Peyer's patch (tissue), 4 donors: ENCODE measurements at places on chromosomes 1 and 21.

DNA sequence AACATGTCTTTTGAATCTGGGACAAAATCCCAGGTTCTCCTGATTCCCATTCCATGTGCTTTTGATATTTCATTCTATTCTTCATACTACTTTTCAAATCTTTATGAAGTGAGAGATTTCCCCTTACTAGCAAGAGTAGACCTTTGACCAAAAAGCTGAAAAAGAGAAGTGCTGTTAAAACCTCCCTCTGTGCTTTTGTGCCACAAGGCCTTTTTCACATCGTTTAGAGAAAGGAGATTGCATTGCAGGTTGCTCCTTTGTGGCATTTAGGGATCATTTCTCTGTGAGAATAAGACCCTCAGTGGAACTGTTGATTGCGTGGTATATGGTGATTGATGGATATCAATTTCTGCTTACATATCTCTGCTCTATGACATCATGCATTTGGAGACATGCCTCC is 148.8 kb downstream of the TGFB2 start:
- no peak for DNase-seq

DNA sequence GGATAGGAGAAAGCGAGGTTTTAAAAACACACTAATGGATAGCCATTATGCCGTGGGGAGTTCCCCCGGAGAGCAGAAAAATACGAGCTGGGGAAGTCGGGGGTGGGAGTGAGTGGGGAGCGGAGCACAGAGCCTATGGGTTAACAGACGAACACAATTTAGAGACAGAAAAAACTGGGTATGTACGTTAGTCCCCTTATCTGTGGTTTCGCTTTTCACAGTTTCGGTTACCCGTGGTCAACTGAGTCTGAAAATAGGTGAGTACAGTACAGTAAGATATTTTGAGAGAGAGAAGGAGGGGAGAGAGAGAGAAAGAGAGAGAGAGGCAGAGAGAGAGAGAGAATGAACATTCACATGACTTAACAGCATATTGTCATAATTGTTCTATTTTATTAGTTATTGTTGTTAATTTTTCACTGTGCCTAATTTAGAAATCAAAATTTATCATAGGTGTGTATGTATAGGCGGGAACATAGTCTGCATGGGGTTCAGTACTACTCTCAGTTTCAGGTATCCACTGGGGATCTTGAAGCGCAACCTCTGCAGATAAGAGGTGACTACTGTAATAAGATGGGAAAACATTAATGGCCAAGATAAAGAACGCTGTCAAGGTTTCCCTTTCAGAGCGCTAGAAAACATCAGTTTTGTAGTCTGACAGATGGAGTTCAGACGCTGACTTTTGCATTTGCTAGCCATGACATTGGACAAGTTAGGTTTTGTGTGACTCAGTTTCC is 125.6 kb upstream of the LMO4 start:
- DNase-seq, result no peak

DNA sequence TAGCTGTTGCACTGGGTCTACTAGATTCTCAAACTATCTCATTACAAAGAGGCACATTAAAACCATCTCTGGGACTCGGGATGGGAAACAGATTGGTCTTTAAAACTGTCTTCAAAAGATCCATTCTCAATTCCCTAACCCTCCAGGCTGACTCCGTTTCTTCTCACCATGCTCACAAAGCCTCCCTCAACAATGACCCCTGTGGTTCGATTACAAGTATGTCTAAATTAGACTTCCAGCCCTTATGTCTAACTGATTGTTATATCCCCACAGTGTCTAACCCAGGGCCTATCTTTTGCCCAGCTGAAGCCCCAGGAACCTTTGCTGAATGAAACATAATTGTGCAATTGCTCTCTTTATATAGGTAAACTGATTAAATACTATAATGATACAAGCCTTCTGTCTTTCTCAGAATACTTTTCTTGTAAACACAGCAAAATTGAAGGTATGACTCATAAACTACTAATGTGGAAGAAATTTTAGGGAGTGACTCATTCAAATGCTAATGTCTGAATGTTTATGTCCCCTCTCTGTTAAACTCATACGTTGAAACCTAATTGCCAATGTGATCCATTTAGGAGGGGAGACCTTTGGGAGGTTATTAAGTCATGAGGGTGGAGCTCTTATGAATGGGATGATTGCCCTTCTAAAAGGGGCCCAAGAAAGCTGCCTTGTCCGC is 65.6 kb upstream of the DAB1 start:
- DNase-seq, result no peak

DNA sequence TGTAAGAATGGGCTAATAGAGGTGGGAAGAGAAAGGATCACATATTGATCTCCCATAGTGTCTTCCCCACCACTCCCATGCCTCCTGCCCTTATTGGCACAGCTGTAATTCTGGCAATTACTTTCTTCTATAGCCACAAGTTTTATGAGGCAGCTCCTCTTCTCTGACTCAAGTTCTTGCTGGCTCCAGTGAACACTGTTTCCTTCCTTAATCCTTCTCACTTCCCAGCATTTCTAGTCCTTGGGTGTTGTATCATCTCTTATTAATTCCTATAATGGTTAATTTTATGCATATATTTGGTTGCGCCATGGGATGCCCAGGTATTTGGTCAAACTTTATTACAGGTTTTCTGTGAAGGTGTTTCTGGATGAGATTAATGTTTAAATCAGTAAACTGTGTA is 103.3 kb downstream of the MRPL39 start:
- no peak for DNase-seq

DNA sequence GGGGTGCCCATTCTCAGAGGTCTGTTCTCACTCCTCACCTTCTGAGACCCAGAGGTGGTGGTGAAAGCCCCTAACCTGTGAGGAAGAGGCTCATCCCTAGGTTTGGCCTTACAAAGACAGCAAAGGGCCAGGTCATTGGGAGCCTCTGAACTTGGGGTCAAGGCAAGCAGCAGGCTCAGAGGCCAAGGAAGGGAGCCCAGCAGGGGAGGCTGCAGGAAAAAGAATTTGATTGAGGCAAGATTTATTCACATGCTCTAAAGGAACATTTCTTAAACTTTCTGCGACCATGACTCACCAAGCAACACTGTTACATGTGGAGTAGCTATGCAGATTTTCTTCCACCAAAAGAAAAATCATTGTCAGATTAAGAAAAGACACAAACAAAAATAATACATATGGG is 132.5 kb upstream of the SYT6 start:
- no peak for DNase-seq

DNA sequence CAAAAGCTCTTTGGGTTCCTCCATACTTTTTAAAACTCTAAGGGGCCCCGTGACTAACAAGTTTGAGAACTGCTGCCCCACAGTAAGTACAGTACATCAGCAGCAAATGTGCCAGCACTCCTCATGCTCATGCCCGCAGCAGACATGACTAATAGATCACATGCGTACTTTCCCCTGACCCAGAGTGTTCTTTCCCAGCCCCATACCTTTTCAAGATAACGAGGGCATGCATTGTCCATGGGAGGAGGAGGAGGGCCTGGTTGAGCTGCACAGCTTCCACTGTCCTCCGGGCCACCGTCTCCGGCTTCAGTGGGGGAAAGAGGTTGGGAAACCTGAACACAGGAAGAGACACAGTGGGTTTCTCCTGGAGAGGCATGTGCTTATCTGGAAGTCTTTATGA is 45.5 kb downstream of the DHRS3 start:
- no peak for DNase-seq

GRCh38 chr21:16570171-16570570 is 840.4 kb downstream of the USP25 start:
- DNase-seq, result no peak

DNA sequence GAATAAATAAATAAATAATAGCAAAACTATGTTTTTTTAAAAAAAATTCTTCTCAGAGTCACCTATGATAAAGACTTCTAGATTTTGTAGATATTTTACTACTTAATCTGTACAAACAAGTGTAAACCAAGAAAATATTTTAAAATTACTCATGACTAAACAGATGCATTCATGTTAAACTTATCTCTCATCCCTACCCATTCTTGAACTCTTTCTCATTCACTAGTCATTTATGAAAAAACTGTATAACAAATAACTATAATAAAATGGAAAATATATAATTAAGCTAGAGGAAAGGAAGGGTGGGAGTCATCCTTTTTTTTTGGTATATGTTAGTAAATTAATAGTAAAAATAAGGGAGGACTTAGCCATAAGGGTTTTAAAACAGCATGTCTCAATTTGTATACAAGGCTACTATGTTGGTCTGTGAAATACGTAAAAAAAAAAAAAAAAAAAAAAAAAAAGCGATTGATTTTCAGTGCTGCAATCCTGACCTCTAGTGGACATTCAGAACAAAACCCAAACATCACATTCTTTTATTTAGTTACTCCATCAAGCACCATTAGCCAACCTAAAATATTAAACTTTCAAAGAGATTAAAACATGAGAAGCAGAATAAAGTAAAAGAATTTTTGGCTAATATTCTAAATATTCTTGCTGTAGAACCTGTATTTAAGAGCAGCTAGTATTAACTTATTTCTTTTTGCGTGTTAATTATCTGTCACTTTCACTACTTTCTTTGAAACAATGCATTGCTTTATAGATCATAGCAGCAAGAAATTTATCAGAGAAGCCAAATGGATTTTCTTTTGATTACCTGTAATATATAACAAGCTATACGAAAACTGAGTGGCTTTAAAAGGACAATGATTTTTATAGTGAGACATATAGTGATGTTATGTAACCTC is 255.8 kb upstream of the CACYBP start:
- no peak for DNase-seq

DNA sequence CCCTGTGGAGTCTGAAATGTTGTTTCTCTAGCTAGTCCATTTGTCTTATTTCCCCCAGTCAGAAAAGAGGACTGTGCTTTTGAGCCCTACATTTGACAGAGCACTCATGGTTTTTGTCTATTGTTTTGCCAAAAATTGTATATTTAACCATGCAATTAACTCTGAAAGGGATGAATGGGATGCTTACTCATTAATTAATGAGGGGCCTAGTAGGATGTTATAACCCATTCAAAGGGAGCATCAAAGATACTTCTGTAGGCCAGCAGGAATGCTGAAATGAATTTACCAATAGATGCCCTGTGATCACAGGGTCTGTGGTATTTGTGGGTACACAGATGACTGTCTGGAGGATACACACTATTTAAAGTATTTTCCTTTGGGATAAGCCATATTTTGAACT is 147.7 kb downstream of the FCRL5 start:
- no peak for DNase-seq

DNA sequence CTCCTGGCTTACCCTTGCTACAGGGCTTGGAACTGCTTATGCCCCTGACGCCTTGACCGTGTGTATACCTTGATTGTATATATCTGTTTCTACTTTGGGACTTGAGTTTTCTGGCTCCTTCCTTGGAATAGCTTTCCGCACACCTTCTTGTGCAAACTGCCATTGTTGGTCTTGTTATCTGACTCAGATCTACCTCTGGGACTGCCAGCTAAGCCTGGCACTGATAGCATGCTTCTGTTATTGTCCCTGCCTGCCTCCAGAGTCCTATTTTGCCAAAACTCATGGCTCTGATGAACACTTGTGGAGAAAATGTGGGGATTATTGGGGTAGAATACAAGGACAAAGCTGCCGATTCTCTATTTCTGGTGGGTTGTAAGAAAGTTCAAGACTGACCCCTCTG is 15.4 kb downstream of the FMOD start:
- no peak for DNase-seq

- DNase-seq, result no peak
Measured at GRCh38 chr1:5887971-5888361, 104.3 kb downstream of the NPHP4 start.

DNA sequence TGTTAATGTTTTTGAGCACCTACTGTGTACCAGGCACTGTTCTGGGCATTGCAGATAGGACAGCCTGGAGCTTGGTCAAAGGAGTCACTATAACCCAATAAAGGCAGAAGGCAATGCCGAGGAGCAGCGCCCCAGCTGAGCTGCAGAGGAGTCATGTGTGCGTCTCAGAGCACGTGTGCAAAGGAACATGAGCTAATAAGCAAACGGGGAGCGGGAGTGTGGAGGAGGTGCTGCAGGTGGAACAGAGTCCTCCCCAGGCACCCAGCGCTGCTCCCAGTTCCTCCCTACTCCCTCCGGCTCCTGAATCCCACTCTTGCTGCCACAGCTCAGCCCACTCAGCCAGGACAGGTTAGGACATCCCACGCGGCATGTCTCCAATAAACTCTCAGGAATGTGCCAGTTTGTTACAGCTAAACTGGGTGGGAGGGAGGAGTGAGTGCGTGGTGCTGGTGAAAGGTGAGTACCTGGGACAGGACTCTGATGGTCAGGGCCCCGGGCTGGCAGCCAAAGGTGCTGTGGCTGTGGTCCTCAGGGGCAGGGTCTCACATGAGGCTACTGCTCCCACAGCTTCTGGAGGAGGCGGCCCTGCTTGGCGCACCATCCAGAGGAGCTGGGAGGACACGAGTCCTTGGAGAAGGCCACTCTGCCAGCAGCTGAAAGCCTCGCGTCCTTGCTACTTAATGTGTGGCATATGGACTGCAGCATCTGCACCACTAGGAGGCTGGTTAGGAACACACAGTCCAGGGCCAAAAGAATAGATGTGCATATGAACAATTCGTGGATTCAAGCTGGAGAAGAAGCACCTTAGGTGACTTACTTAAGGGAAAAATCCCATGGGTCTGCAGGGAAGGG is 52.3 kb downstream of the GRIK3 start:
- DNase-seq, result no peak

DNA sequence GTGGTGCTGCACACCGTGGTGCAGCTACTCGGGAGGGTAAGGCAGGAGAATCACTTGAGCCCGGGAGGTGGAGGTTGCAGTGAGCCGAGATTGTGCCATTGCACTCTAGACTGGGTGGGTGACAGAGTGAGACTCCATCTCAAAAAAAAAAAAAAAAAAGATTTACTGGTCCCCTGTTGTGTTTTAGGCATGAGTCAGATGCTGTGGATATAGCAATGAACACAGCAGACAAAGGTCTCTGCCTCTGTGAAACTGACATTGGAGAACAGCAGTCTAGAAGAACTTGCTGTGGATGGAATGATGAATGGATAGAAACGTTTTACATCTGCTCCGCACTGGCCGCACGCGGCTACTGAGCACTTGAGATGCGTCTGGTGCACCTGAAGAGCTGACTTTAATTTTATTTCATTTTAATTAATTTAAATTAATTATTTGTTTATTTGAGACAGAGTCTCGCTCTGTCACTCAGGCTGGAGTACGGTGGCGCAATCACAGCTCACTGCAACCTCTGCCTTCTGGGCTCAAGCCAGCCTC is 24.5 kb upstream of the EPHA2 start:
- DNase-seq, result no peak

GRCh38 chr1:238468068-238468467 is 577.3 kb upstream of the ZP4 start:
- no peak for DNase-seq

- DNase-seq, result no peak
Measured at GRCh38 chr1:115463347-115463746, 125.3 kb upstream of the NGF start.

- peak; percentile 55 for DNase-seq
Measured at GRCh38 chr21:46540087-46540710, 64.7 kb downstream of the S100B start.

DNA sequence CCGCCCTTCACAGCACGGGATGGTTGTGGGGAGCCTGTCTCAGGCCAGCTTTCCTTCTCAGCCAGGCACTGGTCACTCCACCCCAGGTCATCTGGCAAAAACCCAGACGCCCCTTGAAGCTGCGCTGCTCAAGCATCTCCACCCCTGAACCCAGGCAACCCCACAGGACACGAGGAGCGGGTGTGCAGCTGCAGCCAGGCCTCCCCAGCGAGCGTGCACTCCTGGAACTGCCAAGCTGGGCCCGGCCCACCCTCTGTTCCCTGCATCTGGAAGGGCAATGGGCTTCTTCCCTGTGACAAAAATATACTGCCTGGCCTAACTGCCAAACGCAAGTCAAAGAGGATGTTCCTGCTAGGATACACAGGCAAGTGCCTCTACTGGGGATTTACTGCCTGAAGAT is 39.7 kb downstream of the SLC66A1 start:
- DNase-seq, result no peak

GRCh38 chr1:171654942-171655745 is 2.7 kb upstream of the MYOC start:
- DNase-seq, result peak; percentile 77
